K562 (cell line): ENCODE measurements at places on chromosomes 6 and 20. TPM values are rescaled to one million over a fixed set of nuclear protein-coding genes. Genes with fewer than 3 reads are reported as not detected.

Gene KCNK5
- total RNA-seq, result 41.6 and 45.8 TPM in 2 replicates

Gene CYP39A1
- total RNA-seq, result not detected in 2 replicates

Gene UBD
- total RNA-seq, result not detected in 2 replicates

Gene IMPG1
- total RNA-seq, result not detected in 2 replicates

Gene IRF4
- 0.33 and 1.3 TPM in 2 replicates for total RNA-seq

Gene CSNK2A1
- total RNA-seq, result 144 and 150 TPM in 2 replicates

Gene MICA
- total RNA-seq, result 11.4 and 11.8 TPM in 2 replicates

Gene ULBP1
- 2.7 and 3.5 TPM in 2 replicates for total RNA-seq

Gene CALHM5
- total RNA-seq, result 0.02 and 0.04 TPM in 2 replicates

Gene BACH2
- 1.7 and 2.0 TPM in 2 replicates for total RNA-seq

Gene TINAG
- not detected in 2 replicates for total RNA-seq
